CD4-positive, alpha-beta T cell treated with Interleukin-15 for 1 hour (primary cell): ENCODE measurements at places on chromosomes 12 and 14.

DNA sequence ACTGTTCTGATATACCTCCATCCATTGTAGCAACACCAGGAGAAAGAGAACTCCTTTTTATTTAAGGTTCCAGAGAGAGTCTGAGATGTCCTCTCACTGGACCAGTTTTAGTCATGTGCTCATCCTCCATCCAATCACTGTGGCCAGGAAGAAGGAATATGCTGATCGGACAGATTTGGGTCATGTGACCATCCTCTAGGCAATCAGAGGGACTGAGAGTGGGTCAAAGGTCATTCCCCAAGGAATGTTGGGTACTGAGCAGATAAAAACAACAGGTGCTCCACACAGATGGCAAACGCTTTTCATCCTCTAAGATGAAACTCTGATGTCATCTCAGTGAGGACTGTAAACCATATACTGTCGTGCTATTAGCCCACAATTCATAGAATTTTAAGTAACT lies 28.8 kb upstream of the RPH3A start:
- DNase-seq = no peak

- DNase-seq = no peak
Observed at GRCh38 chr12:6828781-6829535, 751 bp downstream of the P3H3 start.

- DNase-seq = no peak
Observed at GRCh38 chr12:104154286-104154685, 16.3 kb upstream of the NFYB start.

DNA sequence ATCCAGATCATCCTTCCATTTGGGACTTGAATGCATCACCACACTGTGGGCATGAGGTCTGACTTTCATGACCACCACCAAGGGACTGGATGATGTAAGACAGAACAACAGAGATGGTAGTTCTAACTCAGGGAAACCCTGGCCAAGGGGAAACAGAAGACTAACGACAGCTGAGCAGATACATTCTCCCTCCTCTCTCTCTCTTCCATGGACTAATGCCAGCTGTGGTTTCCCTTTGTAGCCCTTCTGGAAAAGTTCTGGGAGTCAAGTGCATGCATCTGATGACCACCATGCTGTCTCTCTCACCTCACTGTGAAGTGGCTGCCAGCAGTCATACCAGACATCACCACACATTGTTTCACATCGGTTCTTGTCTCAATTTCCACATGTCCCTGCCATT lies 3.4 kb downstream of the TAS2R30 start:
- no peak for DNase-seq

DNA sequence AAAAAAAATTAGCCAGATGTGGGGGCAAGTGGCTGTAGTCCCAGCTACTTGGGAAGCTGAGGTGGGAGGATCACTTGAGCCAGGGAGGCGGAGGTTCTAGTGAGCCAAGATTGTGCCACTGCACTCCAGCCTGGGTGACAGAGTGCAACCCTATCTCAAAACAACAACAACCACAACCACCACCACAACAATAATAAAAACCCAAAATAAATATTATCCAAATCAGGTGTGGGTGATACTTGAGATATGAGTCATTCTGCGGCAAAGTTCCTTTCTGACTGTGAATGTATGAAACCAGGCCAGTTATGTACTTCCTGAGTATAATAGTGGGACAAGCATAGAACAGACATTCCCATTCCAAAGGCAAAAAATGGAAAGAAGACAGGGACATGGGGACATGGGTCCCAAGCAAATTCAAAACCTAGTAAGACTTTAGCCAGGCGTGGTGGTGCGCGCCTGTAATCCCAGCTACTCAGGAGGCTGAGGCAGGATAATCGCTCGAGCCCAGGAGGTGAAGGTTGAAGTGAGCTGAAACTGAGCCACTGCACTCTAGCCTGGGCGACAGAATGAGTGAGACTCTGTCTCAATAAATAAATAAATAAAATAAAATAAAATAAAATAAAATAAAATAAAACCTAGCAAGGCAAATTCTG lies 9.7 kb upstream of the ERC1 start:
- DNase-seq = no peak

GRCh38 chr12:115946867-115947695 lies 330.4 kb downstream of the MED13L start:
- no peak for DNase-seq

DNA sequence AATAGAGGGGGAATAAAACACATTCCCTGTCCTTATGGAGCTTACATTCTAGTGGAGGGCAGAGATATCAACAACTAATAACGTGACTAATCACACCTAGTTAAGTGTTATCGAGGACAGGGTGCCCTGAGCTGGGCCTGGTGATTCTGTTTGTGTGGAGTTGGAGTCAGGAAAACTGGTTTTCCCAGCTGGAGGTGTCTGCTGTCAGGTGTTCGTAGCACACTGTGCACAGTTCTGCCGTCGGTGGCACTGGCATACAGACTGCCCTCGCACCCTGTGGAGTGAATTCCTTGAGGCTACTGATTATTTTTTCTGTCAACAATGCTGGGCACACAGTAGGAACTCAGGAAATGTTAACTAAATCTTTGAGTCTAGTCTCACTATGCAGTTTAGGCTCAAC lies 900 bp upstream of the MTERF2 start:
- no peak for DNase-seq

GRCh38 chr12:95642583-95642982 lies 91.3 kb upstream of the USP44 start:
- DNase-seq = no peak

GRCh38 chr14:35402323-35403113 lies 2.0 kb downstream of the NFKBIA start:
- peak; percentile 52 for DNase-seq

GRCh38 chr14:70956511-70956910 lies 49.3 kb downstream of the PCNX1 start:
- DNase-seq = no peak
